ENCODE measurements at places on chromosomes 13 and 19.

DNA sequence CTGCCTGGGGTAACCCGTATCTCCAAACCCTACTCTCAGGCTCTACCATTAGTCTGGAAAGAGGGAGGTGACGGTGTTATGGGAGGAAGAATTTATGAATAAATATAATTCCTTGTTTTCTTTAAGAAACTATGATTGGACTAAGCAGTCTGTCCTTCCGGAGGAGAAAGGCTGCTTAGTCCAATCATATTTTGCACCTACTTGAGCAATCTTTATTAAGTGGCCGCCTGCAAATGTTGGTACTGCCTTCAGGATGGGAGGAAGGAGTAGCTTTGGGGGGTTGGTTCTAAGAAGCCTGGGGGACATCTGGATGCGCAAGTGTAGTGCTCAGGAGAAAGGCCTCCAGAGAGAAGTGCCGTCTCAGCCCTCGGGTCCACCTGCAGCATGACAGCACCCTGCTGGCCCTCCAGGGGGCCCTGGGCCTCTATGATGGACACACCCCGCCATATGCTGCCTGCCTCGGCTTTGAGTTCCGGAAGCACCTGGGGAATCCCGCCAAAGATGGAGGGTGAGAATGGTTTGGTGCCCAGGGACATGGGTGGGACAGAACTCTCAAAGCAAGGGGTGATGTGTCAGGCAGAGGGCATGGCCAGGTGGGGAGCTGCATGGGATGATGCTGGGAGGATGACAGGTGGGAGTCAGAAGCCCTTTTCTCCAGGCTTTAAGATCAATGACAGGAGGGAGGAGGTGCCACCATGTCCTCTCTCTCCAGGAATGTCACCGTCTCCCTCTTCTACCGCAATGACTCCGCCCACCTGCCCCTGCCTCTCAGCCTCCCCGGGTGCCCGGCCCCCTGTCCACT is 4.1 kb downstream of the ACP4 start:
- DNase-seq = no peak

GRCh38 chr13:112326821-112327370 is 49.3 kb upstream of the SPACA7 start:
- DNase-seq = no peak

- no peak for DNase-seq
These were observed 428.1 kb upstream of the DACH1 start for GRCh38 chr13:72295153-72295552.

DNA sequence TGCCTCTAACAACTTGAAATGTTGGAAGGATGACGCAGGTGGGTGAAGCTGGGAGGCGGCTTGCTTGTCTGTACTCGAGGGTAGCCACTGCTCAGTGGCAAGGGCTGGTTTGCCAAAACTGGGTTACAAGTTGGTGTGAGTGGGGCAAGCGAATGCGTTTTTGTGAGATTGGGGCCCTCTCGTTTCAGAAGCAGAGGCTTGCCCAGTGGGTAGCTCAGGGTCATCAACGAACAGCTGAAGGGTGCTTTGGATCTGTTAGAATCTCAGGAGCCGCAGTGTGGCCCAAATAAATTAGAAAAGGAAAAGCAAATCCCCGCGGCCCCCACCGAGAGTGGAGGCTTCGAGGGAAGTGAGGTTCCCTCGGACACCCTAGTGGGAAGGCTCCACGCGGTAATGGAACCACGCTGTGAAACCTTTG is 7.3 kb downstream of the ATP4B start:
- no peak for DNase-seq

GRCh38 chr19:30896554-30896953 is 452.7 kb downstream of the TSHZ3 start:
- DNase-seq = no peak

- DNase-seq = no peak
These were observed 41.4 kb downstream of the COL4A2 start for GRCh38 chr13:110348309-110349105.

DNA sequence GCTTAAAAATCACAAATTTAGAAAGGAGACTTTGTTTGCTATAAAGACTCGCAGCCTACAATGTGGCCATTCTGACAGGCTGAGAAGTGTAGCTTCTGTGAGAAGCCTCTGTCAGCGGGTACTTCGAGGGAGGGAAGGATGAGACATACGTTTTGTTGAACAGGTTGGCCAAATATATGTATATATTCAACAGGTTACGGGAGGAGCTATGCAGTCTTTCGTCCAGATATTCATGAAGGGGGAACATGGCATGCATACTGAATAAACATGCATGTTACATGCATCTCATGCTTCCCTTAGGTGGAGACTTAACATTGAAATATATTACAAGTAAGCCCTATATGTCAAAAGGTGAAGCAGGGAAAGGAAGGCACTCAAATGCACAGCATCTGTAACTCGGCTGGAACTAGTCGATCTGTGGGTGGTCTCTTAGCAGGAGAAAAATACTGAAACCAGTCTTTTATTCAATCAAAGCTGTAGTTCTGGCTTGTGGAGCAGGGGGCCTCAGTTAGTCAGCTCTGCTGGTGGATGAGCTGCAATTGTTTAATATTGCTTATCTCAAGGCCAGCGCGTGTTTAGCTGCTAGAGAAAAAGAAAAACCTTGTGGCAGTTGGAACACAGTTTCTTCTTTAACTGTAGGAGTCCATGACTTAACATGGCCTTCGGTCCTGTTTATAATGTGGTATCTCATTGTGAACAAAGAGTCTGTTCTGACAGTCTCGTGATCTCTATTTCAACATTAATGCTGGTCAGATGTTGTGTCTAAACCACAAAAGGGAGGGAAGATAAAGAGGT is 94.3 kb downstream of the FAM216B start:
- DNase-seq = no peak

- no peak for DNase-seq
These were observed 1582.8 kb downstream of the OLFM4 start for GRCh38 chr13:54611390-54611789.

- no peak for DNase-seq
These were observed 165.2 kb downstream of the GGACT start for GRCh38 chr13:100423375-100423774.
